ENCODE measurements at places on chromosomes 13 and 19.
A peak's percentile ranks its signal among the peaks of the same experiment; 100 is the strongest.

DNA sequence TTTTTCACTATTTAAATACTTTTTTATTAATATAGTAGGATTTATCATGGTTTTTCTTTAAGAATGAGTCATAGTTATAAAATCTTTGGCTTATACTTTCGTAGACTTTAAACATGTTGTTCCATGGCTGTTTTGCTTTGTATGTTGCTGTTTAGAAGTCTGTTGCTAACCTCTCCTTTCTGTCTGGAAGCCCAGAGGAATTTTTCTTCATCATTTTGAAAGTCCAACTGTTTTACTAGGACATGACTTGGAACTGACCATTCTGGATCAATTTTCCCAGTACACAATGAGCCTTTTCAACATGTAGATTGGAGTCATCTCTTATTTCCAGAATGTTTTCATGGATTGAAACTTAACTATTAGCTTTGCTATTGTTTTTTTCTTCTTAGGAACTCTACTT is 7.9 kb downstream of the CAB39L start:
- no peak for DNase-seq

DNA sequence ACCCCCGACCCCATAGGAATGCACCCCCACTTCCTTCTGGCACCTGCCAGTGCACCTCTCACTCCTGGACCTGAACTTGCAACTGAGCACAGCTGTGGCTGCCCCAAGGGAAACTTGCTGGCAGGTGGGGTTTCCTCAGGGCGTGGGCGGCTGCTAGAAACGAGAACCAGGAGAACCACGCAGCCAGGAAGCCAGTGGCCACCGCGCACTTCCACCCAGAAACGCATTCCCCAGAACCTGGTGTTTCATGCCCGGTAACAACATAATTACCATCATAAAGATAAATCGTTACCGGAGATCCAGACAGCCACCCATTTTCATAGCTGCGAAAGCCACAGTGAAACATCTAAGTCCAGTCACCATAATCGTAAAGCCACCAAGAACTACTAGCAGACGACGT is 75.2 kb upstream of the C13orf46 start:
- peak; percentile 24 for DNase-seq

DNA sequence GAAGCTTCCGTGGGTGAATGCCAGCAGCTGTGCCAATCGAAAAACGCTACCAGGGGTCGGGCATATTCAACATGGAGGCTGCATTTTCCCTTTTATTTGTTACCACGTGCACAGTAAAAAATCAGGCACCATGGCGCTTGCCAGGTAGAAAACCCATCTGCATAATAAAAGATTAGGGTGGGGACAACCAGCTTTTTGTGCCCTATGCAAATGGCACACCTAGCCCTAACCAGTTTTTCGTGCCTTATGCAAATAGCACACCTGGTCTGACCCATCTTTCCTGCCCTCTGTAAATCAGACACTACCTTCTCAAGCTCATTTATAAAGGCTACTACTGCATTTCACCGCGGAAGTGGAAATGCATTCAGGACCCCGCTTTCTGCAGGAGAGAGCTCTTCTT is 62.1 kb upstream of the FREM2 start:
- DNase-seq = no peak

GRCh38 chr13:95260031-95260525 is 41.2 kb downstream of the ABCC4 start:
- no peak for DNase-seq

GRCh38 chr19:2477141-2477710 is 1.3 kb downstream of the GADD45B start:
- DNase-seq = no peak

DNA sequence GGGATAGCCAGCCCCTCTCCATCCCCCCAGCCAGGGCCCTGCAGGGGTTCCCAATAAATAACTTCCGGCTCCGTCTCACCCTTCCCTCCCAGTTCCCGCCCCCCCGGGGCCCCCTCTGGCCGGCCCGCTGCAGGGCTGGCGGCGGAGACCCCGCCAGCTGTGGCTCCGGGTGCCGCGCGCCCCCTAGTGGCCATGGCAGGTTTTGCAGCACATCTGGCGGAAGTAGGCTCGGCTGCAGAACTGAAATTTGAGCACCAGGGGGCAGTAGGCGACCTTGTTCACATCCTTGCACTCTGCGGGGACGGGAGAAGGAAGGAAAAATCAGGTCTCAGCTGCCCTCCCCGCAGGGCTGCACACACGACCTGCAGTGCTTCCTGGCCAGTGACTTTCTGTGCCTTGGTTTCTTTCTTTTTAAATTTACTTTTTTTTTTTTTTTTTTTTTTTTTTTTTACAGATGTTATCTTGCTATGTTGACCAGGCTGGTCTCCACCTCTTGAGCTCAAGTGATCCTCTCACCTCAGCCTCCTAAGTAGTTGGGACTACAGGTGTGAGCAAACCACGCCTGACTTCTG is 3.6 kb upstream of the MYO1F start:
- peak; percentile 78 for DNase-seq

DNA sequence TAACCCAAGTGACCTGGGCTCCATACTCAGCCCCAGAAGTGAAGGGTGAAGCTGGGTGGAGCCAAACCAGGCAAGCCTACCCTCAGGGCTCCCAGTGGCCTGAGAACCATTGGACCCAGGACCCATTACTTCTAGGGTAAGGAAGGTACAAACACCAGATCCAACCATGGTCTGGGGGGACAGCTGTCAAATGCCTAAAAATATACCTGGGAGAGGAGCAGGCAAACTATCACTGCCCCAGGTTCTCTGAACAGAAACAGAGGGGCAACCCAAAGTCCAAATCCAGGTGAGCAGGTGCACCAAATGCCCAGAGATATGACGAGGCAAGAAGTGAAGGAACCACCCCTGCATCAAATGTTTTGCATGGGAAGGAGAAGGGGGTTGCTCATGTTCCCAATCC is 6.1 kb upstream of the CEACAM7 start:
- DNase-seq = no peak

DNA sequence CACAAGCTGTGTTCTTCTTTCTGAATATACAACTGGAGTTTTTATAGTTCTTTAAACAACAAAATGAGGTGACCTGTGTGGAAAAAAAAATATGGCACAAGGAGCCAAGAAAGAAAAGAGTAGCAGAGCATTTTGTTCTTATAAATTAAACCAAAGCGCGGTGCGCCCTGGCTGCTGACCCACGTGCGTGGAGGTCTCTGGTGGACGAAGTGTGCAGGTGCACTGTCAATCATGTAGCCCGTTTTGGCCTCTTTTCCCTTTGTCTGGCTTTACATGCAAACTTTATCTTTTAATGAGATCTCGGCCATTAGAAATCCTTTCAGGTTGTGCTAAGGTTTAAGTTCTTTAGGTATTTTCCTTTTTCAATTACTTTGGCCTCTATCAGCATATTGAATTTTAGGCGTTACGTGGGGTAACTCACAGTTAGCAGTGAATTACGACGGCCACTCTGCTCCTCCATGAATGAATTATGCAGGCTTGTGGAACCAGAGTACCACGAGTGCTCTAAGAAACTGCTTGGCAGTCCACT is 443.9 kb upstream of the SLC10A2 start:
- DNase-seq = no peak

GRCh38 chr13:50845211-50845610 is 1.7 kb upstream of the DLEU7 start:
- no peak for DNase-seq

- DNase-seq = no peak
Observed at GRCh38 chr13:22099585-22099984, 428.7 kb downstream of the FGF9 start.

GRCh38 chr13:93959796-93960533 is 519.5 kb downstream of the DCT start:
- DNase-seq = no peak

DNA sequence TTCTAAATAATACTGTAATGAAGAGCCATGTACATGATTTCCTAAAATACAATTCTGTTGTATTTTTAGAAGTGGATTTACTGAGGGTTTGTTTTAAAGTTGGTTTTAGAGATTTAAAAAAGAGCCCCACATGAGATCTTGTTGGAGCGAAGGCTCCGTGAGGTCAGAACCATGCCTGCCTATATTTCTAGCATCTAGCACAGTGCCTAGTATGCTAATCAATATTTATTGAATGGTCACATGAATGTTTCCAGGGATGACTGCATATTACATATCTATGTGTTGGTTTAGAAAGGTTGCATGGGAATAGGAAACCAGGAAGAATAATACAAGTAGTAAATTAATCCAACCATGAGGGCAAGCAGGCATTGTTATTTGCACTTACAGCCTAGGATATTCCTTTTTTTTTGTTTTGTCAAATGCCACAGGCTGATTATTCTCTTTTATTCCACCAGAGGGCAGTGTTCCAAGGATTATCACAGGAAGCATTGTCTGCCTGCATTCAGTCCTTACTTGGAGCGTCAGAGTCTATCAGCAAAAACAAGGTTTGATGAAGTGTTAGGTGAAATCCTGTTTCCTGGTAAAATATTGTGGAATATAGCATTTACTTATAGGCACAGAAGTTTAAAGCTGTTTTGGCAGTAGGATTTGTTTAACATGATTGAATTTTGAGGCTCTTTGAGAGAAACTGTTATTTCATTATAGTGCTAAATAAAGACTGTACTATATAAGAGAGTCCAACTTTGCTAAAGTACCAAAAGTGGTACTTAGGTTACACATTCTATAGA is 46.8 kb downstream of the COG3 start:
- DNase-seq = no peak

Data from stimulated activated CD8-positive, alpha-beta memory T cell treated with anti-CD3 and anti-CD28 coated beads, Interleukin-4, amount 100 ng/mL, for 4 hours (primary cell).